ENCODE measurements at places on chromosomes 5 and 9.

- H3K27me3 ChIP-seq, result no peaks in the 10 kb centered on the region
- H3K27ac ChIP-seq, result no peak overlapping the region
- H3K36me3 ChIP-seq, result peaks cover 2% of the 10 kb centered on the region
- no peak for DNase-seq
- no peaks in the 10 kb centered on the region for H3K4me1 ChIP-seq
Observed at GRCh38 chr9:125932012-125932411, 184.8 kb downstream of the PBX3 start.

GRCh38 chr9:89542401-89543021 lies 44.6 kb upstream of the SEMA4D start:
- H3K4me3 ChIP-seq, result no peak overlapping the region
- no peak for DNase-seq
- H3K4me1 ChIP-seq, result peaks cover 52% of the 10 kb centered on the region
- H3K27ac ChIP-seq, result peak overlapping the region; percentile 48
- H3K36me3 ChIP-seq, result peaks cover 11% of the 10 kb centered on the region

DNA sequence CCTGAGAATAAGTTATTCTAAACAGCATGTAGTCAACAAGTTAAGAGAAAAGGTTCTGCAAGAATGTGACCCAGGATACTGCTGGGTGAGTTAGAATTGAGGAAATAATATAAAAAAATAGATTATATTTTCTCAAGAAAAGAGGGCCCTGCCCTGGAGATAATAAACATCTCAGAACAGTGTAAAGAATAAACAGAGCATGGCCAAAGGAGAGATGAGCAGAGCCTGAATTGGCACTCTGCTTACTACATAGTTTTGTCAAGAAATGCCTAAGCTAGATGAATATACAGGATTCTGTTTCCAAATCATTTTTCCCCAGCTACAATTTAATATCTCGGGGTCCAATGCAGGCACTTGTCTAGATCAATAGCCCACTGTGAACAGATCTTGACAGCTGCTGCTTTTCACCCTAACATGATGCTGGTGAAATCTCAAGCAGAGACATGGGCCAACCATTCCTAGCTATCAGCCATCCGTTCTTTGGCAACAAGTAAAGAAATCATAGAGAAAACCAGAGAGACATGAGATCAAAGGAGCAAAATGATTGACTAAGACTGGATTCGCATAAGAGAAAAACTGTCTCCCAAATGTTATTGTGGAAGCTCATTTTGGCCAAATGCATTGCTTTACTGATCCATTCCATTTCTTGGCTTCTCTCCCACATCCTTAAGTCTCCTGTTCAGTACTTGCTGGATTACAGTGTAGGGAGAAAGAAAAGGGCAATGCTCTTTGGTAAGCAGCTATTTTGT lies 173.2 kb downstream of the PRELID2 start:
- H3K27ac ChIP-seq, result no peak overlapping the region
- no peaks in the 10 kb centered on the region for H3K27me3 ChIP-seq
- H3K4me3 ChIP-seq, result no peak overlapping the region
- no peaks in the 10 kb centered on the region for H3K36me3 ChIP-seq
- DNase-seq, result no peak

- H3K4me3 ChIP-seq, result no peak overlapping the region
- no peaks in the 10 kb centered on the region for H3K36me3 ChIP-seq
- no peak overlapping the region for H3K27ac ChIP-seq
- no peaks in the 10 kb centered on the region for H3K4me1 ChIP-seq
- peak; percentile 53 for DNase-seq
Observed at GRCh38 chr9:26723486-26723885, 169.1 kb downstream of the CAAP1 start.

- no peaks in the 10 kb centered on the region for H3K27me3 ChIP-seq
- no peak overlapping the region for H3K4me3 ChIP-seq
- no peak overlapping the region for H3K27ac ChIP-seq
Observed at GRCh38 chr5:54222336-54222735, 88.0 kb downstream of the ARL15 start.

DNA sequence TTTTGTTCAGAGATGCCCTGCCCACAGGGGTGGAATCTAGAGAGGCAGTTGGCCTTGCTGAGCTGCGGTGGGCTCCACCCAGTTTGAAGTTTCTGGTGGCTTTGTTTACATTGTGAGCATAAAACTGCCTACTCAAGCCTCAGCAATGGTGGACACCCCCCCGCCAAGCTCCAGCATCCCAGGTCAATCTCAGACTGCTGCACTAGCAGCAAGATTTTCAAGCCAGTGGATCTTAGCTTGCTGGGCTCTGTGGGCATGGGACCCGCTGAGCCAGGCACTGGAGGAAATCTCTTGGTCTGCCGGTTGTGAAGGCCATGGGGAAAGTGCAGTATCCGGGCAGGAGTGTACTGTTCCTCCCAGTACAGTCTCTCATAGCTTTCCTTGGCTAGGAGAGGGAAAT lies 55.5 kb downstream of the MINAR2 start:
- peaks cover 4% of the 10 kb centered on the region for H3K27me3 ChIP-seq
- H3K4me3 ChIP-seq, result no peak overlapping the region
- no peaks in the 10 kb centered on the region for H3K36me3 ChIP-seq
- no peaks in the 10 kb centered on the region for H3K4me1 ChIP-seq
- no peak overlapping the region for H3K27ac ChIP-seq

- no peaks in the 10 kb centered on the region for H3K36me3 ChIP-seq
- peaks cover 33% of the 10 kb centered on the region for H3K4me1 ChIP-seq
- no peak overlapping the region for H3K4me3 ChIP-seq
- no peak overlapping the region for H3K27ac ChIP-seq
Observed at GRCh38 chr9:68648971-68649370, 56.1 kb upstream of the PIP5K1B start.

DNA sequence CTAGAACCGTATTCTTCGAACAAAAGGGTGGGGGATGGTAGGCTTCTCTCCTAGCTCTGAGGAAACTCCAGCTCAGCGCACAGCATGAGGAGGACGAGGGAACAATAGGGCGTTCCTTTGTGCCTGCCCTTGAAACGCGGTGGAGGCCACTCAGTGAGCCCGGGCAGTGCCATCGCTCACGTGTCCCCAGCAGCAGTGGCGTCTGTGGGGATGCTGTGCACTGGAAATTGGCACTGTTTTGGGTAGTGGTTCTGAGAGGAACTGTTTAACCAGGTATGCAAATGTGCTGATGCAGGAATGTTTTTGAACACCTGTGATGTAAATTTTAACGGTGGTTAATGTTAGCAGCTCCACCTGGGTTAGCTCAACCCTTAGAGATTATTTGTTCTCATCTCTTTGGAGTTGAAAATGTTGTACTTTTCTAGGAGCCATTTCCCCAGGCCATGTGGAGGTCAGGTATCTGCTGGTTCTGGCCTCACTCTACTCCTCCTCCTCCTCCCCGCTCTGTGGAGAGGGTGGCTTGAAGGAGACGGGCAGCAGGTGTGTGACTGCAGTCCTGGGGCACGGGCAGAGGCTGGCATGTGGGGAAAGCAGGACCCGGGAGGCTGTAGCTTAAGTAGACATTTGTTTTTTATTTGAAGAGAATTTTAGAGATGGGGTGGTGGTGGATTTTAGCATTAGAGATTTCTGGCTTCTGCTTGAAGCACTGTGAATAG lies 48.3 kb downstream of the EHMT1 start:
- H3K27me3 ChIP-seq, result no peaks in the 10 kb centered on the region
- H3K36me3 ChIP-seq, result peaks cover 16% of the 10 kb centered on the region
- peak overlapping the region; percentile 45 for H3K27ac ChIP-seq
- no peak for DNase-seq
- H3K4me3 ChIP-seq, result no peak overlapping the region

DNA sequence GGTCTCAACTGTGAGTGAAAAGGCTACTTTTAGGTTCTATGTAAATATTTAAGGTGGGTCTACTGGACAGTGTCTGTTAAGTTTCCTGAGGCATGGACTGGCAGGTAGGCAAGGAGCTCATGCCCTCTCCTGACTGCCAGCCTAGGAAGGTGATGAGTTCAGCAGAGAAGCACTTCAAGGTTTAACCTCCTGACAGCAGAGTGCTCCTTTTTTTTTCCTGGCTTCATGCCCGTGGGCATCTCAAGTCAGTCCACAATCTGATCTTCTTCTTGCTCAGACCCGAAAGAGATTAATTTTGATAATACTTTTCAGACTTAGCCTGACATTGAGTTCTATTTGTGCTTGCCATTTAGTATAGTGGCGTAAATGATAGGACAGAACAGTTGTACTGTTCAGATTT lies 241.9 kb upstream of the NREP start:
- H3K27me3 ChIP-seq, result peaks cover 2% of the 10 kb centered on the region
- no peak overlapping the region for H3K27ac ChIP-seq
- H3K4me3 ChIP-seq, result no peak overlapping the region
- H3K36me3 ChIP-seq, result no peaks in the 10 kb centered on the region

DNA sequence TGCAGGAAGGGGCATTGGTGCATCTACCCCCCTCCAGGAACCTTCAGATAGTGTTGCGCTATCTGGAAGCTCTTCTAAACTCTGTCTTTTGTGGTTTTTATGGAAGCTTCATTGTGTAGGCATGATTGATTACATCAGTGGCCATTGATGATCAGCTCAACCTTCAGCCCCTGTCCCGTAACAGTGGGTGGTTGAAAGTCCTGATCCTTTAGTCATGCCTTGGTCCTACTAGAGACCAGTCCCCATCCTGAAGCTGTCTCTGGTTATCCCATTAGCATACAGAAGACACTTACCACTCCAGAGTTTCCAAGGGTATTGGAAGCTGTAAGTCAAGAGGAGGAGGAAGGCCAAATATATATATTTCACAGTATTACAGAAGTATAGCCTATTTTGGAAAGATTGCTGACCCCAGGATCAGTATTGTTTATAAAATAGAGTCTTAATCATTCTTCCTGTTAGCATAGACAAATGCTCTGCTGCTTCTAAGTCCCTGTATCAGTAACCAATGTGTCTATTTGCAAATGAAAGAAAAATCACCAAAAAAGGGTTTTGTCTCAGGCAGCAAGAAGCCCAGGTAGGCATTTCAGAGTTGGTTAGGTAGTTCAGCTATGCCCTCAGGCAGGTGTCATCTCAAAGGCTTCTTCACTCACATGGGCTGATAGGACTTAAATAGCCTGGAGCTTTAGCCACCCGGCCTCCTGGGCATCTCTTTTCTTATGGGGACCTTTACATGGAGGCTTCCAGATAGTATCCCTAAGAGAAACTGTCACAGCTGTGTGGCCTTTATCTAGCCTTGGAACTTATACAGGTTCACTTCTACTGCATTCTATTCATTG lies 41.6 kb downstream of the SPIN1 start:
- DNase-seq, result no peak
- peaks cover 17% of the 10 kb centered on the region for H3K4me1 ChIP-seq
- H3K27me3 ChIP-seq, result no peaks in the 10 kb centered on the region
- H3K27ac ChIP-seq, result peak overlapping the region; percentile 20
- no peak overlapping the region for H3K4me3 ChIP-seq

DNA sequence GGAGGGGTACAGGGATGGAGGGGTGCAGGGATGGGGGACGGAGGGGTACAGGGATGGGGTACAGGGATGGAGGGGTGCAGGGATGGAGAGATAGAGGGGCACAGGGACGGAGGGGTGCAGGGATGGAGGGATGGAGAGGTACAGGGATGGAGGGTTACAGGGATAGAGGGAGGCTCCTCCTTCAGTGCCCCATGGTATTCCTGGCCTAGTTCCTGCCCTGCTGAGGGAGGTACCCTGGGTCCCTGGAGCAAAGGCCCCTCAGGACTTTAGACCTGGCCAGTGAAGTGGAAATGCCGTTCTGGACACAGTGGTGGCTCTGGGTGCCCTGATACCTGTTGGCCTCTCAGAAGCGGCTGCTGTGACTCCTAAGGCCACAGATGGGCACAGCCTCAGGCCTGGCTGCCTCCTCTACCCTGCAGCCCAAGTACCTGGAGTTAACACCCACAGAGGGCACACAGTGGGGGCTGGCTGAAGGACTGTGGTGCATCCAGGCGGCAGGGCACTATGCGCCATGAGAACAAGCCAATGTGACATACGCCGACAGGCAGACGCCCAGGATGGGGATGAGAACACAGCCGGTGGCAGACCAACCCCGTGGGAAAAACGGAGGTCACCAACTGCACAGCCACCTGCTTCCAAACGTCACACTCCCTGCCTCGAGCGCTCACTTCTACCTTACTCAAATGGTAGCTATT lies 8.4 kb downstream of the PTGES2 start:
- DNase-seq, result no peak
- H3K27me3 ChIP-seq, result no peaks in the 10 kb centered on the region
- H3K4me3 ChIP-seq, result no peak overlapping the region

DNA sequence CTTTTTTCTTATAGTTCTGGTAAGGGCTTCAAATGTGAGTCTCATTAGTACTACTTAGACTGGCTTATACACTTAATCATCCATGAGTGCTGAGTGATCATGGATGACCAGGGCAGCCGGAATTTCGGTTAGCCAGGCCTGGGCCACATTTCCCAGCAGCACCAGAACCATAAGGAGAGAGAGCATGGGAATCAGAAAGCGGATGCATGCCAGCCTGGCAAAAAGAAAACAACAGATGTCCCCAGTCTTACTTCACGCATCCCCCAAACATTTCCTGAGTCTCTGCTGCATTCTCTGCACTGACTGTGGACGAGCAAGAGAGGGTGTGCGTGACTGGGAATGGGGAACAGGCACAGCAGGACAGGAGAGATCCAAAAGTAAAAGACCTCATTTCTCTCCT lies 371.1 kb upstream of the ZNF608 start:
- no peaks in the 10 kb centered on the region for H3K4me1 ChIP-seq
- DNase-seq, result no peak
- H3K27ac ChIP-seq, result no peak overlapping the region
- no peaks in the 10 kb centered on the region for H3K36me3 ChIP-seq
- H3K27me3 ChIP-seq, result no peaks in the 10 kb centered on the region
- no peak overlapping the region for H3K4me3 ChIP-seq

DNA sequence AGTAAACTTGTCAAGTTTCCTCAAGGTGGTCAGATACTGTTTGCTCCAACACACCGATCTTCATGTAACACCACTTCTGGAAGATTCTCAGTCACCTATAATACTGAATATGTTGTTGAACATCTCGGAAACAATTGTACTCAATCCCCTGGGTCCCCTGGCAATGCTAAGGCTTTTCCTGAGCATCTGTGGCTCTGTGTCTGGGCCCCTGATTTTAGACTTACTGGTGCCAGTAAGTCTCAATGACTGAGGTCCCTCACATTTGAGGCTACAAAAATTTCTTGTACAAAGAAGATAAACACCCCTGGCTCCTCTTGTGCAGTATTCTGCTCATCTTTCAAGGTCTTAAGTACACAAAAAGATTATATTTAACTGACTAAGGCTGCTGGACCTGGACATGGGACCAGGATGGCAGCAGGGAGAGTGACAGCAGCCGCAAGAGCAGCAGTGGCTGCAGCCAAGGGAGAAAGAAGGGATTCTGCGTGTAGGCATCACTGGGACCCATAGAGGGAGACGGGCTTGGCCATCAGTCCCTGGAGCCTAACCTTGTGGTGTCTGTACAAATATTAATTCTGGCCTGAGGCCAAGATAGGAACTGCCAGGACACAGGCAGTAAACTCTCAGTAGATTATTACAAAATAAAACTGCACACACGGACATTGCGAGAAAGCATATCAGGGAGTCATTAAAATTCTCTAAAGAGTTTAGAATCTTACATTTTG lies 49.0 kb upstream of the TNPO1 start:
- no peaks in the 10 kb centered on the region for H3K36me3 ChIP-seq
- no peak overlapping the region for H3K4me3 ChIP-seq
- H3K4me1 ChIP-seq, result no peaks in the 10 kb centered on the region
- no peak overlapping the region for H3K27ac ChIP-seq

- no peaks in the 10 kb centered on the region for H3K27me3 ChIP-seq
- no peaks in the 10 kb centered on the region for H3K36me3 ChIP-seq
- peaks cover 29% of the 10 kb centered on the region for H3K4me1 ChIP-seq
- H3K27ac ChIP-seq, result no peak overlapping the region
Observed at GRCh38 chr9:77472646-77473045, 175.5 kb downstream of the GNA14 start.

GRCh38 chr5:15026011-15026893 lies 154.7 kb upstream of the ANKH start:
- H3K4me3 ChIP-seq, result no peak overlapping the region
- H3K27ac ChIP-seq, result no peak overlapping the region
- no peaks in the 10 kb centered on the region for H3K36me3 ChIP-seq
- peaks cover 23% of the 10 kb centered on the region for H3K27me3 ChIP-seq
- DNase-seq, result no peak

GRCh38 chr9:124187311-124187710 lies 70.4 kb upstream of the NEK6 start:
- no peaks in the 10 kb centered on the region for H3K36me3 ChIP-seq
- no peak overlapping the region for H3K4me3 ChIP-seq

All from activated CD4-positive, alpha-beta T cell treated with anti-CD3 and anti-CD28 coated beads for 36 hours (primary cell).